ENCODE measurements at places on chromosomes 11 and 22.

GRCh38 chr11:66116576-66117361, 46.7 kb downstream of the PACS1 start:
- DNase-seq, result no peak

- no peak for DNase-seq
These were observed 9.9 kb upstream of the OR8D2 start for GRCh38 chr11:124329787-124330478.

GRCh38 chr11:119030029-119030328, 698 bp downstream of the SLC37A4 start:
- no peak for DNase-seq

DNA sequence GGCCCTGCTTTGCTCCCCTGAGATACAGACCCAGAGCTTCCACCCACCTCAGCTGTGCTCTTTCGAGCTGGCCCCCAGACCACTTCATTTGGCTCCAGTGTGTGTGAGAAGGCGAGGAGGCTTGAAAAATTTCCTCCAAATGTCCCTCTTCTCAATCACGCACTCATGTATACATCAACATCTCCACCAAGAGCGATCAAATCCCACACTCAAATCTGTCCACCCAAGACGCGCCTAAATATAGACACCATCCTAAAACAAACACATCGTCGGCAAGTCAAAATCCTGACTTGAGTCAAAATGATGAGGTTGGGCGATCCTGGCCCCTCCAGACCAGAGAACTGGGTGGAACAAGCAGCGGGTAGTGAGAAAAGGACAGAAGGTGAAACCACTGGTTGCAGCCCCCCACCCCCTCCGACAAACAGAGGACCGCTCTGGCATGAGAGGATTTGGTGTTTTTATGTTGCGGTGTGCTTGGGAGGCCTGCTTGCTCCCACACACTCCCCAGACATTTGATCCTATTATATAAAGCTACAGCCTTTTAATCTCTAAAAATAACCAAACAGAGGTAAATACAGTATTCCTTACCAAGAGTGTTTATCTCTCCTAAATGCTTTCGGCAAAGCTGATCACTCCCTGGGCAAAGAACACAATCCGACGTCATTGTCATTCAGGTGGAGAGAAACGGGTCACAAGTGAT, 10.2 kb downstream of the MN1 start:
- no peak for DNase-seq

DNA sequence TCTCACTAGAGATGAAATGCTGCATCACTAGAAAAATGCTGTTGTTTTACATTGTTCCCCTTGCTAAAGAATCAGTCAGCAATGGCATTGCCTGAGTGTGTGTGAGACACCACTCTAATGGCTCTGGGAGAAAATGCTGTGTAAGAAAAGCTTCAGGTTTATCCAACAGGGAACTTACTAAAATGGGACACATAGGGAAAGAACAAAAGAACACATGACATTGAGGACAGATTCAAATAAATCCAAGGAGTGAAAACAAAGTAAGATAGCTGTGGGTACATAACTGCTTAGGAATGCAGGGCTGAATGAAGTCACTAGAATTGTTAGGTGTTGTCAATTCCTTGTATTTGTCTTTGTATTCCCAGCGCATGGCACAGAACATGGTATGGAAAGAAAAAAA, 24.2 kb downstream of the BLID start:
- DNase-seq, result no peak

DNA sequence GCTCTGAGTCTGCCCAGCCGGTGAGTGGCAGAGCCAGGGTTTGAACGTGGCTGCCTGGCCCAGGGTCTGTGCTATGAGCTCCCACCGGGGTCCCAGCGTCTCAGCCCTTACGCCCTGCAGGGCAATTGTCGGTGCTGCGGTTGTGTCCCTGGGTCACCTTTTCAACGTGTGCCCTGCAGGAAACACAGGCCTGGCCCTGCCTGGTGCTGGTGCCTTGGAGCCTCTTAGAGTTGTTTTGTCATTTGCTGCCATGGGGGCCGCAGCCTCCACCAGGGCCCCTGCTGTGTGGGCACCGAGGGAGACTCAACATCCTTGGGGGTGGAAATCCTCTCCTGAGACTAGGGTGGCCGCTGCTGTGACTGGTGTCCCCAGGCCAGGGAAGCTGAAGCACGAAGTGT, 50.6 kb upstream of the SLC22A12 start:
- no peak for DNase-seq

DNA sequence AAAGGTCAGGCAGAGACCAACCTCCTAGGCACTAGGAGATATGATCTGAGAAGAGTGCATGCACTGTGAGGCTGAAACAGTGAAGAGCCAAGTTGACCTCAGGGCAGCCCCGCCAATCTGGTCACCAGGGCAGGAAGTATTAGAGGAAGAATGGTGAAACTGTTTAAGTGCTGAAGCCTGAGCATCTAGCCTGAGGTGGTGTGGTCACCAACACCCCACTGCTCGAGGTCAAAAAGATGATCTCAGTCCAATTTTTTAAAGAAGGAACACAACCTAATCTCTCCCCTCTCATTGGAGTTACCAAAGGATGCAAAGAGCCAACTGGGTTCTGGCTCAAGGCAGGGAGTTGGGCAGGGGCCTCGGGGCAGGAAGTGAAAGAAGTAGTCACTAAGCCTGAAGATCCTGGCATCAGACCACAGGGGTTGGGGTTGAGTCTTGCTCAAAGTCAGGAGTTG, 4.0 kb downstream of the APBB1 start:
- DNase-seq, result no peak

- DNase-seq, result no peak
These were observed 129.7 kb downstream of the ST3GAL4 start for GRCh38 chr11:126485021-126485792.

DNA sequence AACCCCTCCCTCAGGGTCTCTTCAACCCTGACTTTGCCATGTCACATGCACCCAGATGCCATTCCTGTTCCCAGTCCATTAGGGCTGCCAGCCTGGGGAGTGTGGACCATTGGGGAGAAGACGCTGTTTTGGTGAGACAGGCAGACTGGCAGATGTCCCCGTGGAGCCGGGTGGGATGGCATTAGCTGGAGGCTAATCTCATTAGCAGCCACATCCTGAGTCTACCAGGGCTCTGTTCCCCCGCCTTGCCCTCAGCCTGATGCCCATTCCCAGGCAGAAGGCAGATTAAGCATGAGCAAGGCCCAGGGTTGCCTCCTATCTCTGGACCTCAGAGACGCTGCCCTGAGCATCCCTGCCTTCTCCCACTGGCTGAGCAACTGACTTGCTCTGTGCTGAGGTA, 46.4 kb upstream of the ALX4 start:
- no peak for DNase-seq

GRCh38 chr11:122727101-122727929, 71.8 kb downstream of the UBASH3B start:
- DNase-seq, result no peak

GRCh38 chr22:43992331-43992821, 31.7 kb upstream of the PARVB start:
- no peak for DNase-seq

- no peak for DNase-seq
These were observed 315.5 kb downstream of the OPCML start for GRCh38 chr11:133216813-133217212.

DNA sequence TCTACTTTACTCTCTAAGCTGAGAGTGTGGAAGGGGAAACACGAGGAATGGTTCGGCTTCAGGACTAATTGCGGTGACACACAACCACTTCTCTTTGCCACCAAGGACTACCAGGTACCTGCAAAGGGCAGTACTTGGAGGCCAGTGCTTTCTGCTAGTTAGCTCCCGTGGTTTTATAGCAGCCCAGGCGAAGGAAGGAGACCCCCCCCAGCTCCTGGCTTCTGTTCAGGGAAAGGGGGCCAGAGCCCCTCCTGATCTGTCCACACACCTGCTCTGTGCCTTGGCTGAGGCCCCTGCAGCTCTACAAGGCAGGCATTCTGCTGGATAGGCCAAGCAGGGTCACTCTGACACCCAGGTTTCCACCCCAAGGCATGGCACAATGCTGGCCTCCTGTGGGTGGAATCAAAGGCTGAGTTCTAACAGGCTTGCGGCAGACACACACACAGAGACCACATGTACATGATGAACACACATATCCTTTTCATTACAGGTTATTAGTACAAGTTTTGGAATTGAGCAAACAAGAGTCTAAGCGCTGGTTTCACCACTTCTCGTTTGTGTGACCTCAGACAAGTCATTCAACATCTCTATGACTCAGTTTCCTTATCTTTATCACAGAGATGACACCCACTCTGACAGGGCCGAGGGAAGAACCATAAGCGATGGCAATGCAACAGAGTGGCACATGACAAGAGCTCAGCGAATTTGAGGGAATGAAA, 7.5 kb downstream of the SERPIND1 start:
- no peak for DNase-seq

DNA sequence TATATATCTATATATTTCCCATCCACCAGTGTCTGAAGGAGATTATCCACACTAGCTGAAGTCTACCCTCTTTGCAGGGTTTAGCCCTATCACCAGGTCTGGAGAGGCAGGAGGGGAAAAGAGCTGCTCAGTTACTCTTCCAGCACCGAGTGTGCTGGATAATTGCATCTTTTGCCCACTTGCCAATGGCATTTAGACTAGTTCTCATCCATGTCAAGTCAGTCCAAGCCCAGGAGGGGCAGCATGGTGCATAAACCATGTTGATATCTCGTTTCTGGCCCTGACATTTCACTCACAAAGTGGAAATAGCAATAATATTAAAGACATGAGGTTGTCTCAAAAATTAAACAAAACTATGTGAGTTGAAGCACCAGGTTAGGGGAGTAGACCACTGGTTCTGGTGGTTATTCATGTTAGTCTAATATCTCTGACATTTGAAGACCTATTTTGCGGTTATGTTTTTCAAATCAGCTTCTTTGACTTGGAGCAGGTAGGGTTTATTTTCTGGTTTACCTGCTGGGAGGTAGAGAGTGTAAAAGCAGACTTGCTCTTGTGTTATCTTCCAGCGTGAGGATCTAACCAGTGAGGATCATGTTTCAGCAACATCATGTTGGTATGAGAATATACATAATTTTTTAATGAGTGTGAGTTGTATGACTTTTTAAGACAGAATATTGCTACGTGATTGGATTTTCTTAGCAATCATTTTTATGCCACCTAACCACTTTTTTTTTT, 273.2 kb upstream of the KIRREL3 start:
- no peak for DNase-seq

DNA sequence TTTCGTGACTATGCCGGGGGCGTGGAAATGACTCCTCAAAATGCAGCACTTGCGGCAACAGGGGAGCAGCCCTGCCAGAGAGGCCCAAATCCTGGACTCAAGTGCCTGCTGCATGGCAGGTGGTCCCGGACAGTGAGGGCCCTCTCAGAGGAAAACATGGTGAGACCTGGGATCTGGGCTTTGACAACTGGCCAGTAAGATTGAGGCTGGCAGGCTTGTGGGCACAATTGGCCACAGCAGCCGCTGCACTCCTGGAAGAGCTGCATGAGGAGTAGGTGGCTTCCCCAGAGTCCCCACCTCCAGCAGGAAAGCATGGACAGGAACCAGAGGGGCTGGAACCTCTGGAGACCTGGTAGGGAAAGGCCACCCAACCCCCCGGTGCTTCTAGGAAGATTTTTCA, 13.4 kb downstream of the LINC01488 start:
- DNase-seq, result no peak

DNA sequence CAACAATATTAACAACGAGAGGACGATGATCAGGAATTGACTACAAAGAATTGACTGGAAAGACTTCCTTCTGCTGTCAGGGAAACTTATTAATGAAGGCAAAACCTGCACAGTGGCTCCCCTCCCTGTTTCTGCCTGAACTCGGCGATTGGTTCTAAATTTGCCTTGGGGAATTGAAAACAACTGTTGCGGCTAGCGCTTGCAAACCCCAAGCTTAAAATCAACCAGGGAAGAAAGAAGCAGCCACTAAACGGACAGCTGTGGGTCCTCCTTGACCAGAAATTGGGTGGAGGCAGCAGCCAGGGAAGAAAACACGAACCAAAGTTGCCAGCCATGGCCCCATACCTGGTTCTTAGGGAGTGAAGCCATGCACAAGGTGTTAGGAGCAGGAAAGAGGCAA, 383.5 kb upstream of the CADM1 start:
- DNase-seq, result no peak

GRCh38 chr11:114776956-114777355, 98.6 kb downstream of the NXPE2 start:
- no peak for DNase-seq

DNA sequence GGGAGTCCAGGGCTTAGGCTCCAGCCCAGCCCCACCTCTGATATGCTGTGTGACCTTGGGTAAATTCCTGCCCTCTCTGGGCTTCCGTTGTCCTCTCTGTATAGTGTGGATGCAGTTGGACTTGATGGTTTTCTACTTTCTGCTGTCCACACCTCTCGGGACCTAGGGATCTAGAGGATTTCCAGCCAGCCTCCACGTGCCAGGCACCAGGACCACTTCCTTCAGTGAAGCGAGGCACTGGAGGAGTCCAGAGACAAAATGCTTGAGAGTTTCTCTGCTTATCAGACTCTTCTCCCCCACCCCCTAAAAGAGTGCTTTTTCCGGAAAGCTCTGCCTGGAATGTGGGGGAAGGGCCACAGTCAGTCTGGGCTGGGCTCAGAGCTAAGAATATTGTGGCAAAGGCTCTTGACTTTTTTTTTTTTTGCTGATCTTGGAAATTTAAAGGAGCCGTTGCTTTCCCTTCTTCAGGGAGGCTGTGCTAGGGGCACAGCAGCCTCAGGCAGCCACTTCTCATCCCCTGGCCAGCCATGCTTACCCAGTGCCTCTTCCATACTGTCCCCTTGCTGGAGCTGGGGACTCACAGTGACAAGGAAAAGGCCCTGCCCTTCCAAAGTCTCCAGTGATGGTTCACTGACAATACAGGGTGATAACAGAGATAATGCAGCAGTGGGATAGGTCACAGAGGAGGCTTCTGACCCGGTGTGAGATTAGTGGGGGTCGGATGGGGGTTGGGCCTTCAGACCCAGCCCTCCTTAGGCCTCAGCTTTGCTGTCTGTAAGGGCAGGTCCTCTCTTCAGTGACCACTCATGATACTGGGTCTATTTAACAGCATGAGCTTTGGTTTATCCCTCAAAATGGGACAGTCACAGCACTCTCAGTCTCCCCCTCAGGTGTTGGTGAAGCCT, 2.9 kb upstream of the SERPINH1 start:
- peak; percentile 62 for DNase-seq

DNA sequence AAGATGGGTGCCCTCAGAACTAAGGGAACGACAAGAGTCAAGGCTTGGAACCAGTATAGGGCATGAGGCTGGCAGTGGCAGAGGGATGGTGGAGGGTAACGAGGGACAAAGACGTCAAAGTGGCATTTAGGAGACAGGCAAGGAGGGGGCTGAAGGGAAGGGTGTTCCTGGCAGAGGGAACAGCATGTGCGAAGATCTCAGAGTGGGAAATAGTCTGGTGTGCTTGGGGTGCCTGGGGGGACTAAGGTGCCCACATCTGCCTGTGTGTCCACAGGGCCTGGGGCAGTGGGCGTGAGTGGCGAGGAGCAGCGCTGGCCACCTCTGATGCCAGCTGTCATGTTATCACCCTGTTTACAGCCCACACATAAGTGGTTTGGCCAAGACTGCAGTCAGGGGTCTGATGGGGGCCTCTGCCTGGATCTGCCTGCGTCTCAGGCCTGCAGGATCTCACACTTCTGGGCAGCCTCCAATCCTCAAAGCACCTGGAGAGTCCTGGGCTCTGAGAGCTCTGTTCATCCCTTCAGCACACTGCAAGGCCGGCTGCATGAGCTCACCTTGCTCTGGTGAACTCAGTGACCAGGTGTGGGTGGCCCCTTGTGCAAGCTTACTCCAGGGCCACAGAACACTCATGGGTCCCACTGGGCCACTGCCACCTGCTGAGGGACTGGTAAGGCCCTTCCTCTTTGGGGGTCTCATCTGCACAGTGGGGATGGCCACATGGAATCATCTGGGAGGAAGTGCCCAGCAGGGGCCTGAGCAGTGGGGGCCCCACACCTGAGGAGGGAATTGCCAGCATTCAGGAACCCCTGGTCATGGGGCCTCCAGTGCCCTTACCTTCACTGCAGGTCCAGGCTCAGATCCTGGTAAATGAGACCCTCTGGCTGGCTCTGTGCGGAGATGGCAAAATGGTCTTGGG, 89.7 kb upstream of the SHISAL1 start:
- no peak for DNase-seq
